M059J (cell line): ENCODE measurements at places on chromosomes 3 and 15.

DNA sequence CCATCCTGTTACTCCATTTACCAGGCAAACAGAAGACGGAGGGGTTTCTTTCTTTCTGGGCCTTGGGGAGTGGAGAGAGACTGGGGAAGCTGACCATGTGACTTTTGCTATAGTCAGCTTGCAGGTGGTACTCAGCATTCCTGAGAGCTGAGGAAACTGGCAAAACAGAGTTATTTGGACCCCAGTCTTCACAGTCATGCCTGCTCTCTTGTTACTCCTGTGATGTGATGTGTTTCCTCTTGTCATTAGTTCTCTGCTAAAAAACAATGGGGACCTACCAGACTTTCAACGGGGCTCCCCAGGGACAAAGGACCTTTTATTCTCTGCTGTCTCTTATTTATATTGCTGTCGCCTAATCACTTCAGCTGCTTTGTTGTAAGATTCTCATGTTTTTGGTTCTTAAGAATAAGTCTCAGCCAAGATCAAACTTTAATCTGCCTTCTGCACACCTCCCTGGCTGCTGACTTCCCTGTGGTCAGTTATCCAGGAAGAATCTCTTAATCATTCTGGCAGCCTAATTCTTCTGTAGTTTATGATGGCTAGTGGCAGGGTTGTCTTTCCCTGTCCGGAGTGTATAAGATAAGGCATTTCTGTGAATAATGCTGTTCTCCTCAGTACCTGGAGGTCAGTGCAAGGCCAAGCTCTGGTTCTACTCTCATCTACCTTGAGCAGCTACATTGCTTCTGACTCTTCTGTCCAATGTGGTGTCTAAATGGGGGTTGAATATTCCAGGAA is 8.8 kb downstream of the STARD9 start:
- peak; percentile 64 for DNase-seq

DNA sequence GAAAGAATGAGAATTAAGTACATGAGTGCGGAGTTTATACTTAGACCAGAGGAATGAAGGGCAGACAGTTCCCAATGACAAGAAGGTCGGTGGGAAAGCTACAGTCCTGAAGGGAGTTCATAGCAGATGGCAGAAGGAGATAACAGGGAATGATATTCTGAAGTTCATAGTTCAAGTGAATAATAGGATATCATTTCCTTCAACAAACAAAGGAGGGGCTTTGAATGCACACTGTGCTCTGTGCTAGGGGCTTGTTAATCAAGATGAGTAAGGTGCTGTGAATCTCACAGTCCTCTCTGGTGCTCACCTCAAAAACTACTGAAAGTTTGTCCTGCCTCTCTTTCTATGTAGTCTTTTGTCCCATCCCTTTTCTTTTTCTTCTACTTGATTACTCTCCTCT is 41.9 kb downstream of the SIDT1 start:
- DNase-seq = no peak

GRCh38 chr15:57353317-57353804 is 22.9 kb upstream of the CGNL1 start:
- no peak for DNase-seq

DNA sequence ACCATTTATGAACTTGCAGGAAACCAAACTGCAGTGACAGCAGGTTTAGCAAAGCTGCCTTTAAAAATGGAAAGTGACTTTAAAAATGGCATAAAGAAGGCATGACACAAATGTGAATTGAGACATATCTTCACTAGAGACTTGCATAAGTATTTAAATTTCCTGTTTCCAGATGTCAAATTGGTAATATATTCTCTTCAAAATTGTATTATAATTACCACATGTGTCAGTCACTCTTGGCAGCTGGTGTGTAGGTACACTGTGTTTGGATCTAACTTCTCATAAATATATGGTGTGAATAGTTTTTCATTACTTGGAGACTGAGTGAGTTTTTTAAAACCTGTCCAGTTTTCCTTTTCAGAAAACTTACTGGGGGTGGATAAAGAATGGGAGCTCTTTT is 636.2 kb upstream of the SGO1 start:
- no peak for DNase-seq

DNA sequence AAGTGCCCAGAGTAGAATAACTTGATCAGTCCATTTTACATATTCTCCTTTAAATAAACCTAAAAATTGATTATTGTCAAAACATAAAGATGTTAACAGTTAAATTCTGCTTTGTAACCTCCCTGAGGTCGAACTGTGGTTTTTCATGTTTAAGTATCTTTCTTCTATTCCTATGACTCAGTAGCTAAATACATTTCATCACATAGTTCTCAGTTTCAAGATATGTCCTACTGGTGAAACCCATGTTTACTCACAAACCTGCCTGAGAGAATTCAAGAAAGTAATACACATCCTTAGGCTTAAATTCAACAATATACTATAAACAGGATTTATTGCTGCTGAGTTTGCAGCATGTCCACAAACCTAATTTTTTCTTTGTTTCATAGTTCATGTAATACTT is 692.9 kb downstream of the ZPLD1 start:
- DNase-seq = peak; percentile 26

DNA sequence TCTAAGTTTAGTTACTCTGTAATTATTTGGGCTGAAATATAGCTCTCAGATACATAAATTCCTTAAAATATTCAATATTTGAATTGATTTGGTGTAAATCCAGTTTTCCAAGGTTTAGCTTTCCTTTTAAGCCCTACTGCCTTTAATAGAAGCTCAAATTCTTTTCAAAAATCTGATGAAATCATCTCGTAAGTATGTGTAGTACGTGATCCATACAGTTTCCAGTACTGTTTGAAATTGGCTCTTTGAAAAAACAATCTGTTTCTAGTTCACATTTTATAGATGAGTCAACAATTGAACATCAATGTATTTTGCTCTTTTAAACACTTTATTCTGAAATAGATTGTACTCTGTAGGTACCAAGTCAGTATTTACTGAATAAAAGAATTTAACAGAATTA is 84.2 kb downstream of the LRRC49 start:
- DNase-seq = no peak

DNA sequence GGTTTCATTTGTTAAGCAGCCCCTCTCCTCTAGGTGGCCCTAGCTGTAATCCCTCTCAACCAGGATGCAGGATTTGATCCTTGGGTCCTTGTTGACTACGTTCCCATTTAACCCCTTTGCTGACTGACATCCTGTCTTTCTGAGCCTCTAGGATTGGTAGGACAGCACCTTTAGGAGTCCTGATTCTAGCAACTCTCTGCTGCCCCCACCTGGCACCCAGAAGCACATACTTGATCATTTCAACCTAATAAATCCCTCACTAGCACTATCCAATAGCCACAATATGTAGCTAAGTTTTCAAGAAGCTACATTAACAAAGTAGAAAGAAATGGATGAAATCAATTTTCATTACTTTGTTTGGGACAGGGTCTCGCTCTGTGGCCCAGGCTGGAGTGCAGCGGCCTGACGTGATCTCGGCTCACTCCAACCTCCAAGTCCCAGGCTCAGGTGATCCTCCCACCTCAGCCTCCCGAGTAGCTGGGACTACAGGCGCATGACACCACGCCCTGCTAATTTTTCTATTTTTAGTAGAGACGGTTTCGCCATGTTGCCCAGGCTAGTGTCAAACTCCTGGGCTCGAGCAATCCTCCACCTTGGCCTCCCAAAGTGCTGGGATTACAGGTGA is 28.3 kb downstream of the RSL24D1 start:
- peak; percentile 58 for DNase-seq

DNA sequence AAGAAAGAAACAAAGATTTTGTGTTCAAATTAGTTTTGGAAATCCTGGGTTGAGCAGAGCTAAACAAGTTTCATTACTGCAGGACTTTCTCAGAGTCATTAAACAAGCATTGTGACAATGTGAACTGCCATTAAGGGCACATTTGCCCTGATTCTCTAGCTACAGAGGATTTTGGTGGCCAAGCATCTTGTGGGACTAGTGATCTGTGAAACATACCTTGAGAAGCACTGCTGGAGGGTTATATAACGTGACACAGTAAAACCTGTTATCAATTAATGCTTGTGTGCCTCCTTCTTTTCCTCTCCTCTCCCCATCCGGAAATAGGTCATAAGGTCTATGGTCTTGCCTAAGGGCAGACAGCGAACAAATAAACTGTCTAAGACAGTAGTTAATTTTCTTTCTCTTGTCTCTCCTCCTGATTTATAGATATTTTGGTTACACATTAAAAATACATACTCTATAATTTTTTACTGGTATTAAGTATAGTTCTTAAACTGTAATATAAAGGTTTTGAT is 167.3 kb upstream of the NANOGP8 start:
- peak; percentile 41 for DNase-seq

DNA sequence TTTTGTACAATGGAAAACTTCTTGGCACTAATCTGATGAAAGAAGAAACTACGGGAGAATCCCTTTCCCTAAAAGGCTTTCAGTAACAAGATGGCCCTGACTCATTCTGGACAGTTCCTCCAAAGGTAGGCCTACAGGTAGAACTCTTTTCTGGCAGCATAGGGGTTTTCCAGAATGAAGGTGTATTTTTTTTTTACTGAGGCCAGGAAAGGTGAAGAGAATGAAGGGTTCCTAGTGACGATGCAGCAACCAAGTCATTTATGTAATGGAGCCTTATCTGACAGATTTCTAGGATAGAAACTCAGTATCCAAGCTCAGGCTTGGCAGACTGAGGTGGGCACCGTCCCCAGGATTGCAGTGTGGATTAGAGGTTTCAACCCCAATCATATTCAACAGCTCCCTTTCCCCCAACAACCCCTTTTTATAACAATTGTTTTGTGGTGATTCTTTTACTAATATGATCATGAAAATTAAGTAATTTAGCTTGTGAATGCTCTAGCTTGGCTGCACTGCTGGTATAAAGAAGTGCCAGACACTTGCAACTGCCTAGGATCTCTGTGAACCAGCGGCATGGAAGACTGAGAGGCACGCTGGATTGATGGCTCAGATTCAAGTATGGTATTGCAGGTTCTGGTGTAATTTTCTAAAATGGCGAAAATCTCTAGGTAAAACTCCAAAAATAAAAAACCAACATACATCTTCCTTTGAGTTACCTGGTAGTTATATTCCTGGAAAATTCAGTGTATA is 8.7 kb upstream of the TRIM69 start:
- no peak for DNase-seq

- DNase-seq = no peak
These were observed 353.3 kb upstream of the SUCLG2 start for GRCh38 chr3:68007621-68008226.

DNA sequence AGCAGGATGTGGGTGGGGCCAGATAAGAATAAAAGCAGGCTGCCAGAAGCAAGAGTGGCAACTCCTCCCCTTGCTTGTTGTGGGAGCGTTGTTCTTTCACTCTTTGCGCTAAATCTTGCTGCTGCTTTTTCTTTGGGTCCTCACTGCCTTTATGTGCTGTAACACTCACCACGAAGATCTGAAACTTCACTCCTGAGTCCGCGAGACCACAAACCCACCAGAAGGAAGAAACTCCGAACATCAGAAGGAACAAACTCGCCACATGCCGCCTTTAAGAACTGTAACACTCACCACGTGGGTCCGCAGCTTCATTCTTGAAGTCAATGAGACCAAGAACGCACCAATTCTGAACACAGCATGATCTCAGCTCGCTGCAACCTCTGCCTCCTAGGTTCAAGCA is 72.9 kb downstream of the IL12A start:
- DNase-seq = no peak

- DNase-seq = peak; percentile 93
These were observed 234.4 kb upstream of the LRTM1 start for GRCh38 chr3:55162031-55162795.

- no peak for DNase-seq
These were observed 511.9 kb downstream of the PYDC2 start for GRCh38 chr3:191972714-191973398.

DNA sequence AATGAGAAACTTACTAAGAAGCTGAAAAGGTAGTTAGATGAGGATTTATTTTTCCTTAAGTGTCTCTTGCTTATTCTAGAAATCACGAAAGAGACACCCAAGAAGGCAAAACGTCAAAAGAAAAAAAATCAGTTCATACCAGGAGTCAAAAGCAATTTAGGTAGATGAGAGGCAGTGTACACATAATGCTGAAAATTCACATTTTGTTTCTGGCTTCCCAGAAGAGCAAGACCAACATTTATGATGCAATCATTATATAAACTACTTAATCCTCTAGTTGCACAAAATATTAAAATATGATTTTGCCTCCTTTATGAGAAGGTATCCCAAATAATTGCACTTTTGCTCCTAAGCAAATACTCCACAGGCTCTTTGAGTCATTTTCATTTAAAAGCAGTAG is 228.0 kb downstream of the FMN1 start:
- DNase-seq = no peak

GRCh38 chr3:187828579-187829452 is 83.5 kb upstream of the BCL6 start:
- no peak for DNase-seq
